D341Med (cell line): ENCODE measurements at places on chromosomes 2 and 18.

- DNase-seq = peak; percentile 78
Measured at GRCh38 chr2:164841719-164842623, at the start of gene COBLL1. Gene COBLL1, minus strand, starts transcription at chr2:164841823. Its CDS starts 627 bp downstream, at chr2:164841196.

GRCh38 chr2:136527560-136527959 lies 237.8 kb upstream of the THSD7B start:
- no peak for DNase-seq

GRCh38 chr2:224970311-224970710 lies 72.0 kb downstream of the DOCK10 start:
- DNase-seq = no peak

DNA sequence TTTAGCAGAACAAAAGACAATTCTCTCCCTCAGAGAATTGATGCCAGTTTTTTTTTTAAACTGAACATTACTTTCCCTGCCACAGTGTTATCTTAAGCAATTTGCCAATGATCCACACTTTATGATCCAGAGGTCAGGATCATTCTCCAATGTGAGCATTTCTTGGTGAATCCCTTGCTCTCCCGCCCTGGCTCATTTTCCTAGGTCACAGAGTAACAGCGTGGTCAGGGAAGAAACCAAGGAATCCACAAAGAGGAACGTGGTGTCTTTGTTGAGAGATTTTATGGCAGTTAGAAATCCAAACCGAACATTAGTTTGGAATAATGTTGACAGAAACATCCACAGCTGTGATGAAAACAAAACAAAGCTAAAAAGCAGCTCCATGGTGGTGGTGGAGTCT lies 250.3 kb downstream of the TTC32 start:
- no peak for DNase-seq

- no peak for DNase-seq
Measured at GRCh38 chr2:43194121-43194869, 32.1 kb downstream of the ZFP36L2 start.

GRCh38 chr2:170679607-170680079 lies 35.5 kb upstream of the SP5 start:
- no peak for DNase-seq

- DNase-seq = peak; percentile 87
Measured at GRCh38 chr2:95389245-95390119, 13.0 kb upstream of the FAHD2A start.
